Myocyte (in vitro differentiated cells): ENCODE measurements at places on chromosomes 6 and 20.

DNA sequence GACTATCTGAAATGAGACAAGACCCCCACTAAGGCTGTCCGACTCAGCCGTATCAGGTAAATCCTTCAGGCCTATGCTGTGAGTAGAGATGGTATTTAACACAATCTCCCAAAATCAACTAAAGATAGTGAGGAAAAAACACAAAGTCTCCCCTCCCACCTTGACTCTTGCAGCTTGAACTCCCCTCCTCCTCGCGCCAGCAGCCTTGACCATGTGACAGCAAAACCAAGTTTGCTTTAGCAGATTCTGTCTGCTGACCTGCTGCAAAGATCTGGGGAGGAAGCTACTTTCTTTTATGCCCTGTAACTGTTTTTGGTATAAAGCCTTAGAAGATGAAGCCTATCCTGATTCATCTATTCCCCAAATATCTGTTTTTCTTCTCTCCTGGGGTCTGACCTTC, 509.5 kb downstream of the CDH26 start:
- no peak for DNase-seq

DNA sequence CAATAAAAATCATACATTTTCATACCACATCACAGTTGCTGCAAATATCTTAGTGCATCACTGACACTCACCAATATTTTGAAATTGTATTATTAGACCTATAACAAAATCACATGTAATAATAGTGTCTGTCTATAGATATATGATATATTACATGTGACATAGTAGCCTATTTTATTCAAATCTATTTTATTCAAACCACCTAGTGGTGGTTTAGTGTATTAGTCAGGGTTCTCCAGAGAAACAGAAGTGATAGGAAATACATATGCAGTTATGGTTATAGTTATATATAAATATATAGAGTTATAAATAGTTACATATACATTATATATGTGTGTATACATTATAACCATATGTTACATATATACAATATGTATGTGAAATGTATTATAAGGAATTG, 366.5 kb upstream of the ARID1B start:
- DNase-seq: no peak

DNA sequence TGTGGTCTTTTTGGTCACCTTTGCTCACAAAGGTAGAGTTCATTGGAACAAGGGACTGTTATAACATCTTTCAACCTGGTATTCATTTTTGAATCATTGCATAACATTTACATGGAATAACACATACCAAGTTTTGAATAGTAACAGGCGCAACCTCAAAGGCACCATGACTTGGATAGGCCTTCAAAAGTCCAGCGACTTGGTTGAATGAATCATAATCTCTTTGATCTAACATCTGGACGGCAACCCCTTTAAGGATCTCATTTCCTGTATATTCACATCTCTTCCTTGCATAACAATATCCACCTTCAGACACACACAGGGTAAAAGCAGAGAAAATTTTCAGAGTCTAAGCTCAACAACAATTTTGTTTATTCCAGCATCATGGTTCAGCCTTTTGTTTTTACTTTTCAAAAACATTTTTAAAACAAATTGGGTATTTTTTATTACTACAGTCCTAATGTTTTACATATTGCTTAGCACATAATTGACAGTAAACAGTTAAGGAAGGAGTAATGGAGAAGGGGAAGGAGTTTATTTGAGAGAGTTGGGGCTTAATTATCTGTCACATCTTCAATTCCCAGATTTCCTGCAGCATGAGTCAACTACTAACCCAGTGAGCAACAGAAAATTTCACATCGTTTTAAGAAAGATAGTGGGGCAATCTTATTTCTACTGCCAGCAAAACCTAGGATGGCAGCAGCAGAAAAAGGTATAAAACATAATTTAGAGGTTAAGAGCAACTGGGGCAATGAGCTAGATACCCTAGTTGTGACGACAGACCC, 41.8 kb upstream of the F13A1 start:
- DNase-seq: no peak

- DNase-seq: no peak
Observed at GRCh38 chr6:54179152-54179551, 67.9 kb downstream of the MLIP start.

- no peak for DNase-seq
Observed at GRCh38 chr6:138673346-138674014, 100.1 kb upstream of the CCDC28A start.
